ENCODE measurements at places on chromosomes 1 and 21.
A peak's percentile ranks its signal among the peaks of the same experiment; 100 is the strongest.

GRCh38 chr1:235336903-235337302 is 8.5 kb downstream of the GGPS1 start:
- DNase-seq = no peak

DNA sequence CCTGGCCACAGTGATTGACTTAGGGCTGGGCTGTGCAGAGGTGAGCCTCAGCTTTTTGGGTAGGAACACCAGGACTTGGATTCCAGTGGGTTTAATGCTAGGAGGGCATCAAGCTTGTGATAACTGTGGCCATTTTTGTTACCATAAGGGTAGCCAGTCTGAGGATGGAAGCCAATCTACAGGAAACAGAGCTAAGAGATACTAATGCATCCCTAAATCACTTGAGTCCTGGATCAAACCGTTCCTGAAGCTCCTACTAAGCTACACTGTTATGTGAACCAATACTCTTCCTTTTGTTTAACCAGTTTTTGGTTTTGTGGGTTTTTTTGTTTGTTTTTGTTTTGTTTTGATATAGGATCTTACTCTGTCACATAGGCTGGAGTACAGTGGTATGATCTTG is 12.2 kb downstream of the KIAA2013 start:
- no peak for DNase-seq

GRCh38 chr21:39004634-39005501 is 178.4 kb downstream of the PSMG1 start:
- peak; percentile 31 for DNase-seq

DNA sequence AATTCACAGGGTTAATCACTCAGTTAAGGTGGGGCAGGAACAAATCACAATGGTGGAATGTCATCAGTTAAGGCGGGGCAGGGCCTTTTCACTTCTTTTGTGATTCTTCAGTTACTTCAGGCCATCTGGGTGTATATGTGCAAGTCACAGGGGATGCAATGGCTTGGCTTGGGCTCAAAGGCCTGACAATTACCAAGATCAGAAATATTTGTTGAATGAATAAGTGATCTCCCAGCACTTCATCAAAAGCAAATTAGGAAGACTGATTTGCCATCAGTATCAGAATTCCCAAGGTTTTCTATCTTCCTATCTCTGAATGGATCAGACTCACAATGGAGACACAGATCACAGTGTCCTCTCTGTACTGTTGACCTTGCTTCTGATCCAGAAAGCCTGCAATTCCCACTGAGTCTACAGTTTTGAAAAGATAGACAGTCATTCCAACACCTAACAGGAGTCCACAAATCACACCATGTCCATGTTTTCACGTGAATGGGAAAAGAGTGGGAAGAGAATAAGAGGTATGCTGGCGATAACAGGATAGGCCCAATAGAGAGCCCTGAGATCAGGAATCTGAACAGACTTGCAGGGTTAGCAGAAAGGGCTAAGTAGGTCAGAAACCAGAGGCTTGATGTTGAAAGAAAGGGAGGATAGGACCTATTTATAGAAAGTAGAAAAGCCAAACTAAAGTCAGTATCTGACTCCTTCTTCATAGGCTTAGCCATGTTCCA is 75.3 kb downstream of the KCNK1 start:
- no peak for DNase-seq

- no peak for DNase-seq
Observed at GRCh38 chr1:166350490-166350889, 183.7 kb upstream of the FAM78B start.

- peak; percentile 38 for DNase-seq
Observed at GRCh38 chr1:22018583-22019559, 17.4 kb downstream of the CELA3A start.

GRCh38 chr1:76209648-76210047 is 135.1 kb downstream of the ST6GALNAC3 start:
- no peak for DNase-seq
